Cerebellum (tissue), 4 donors: ENCODE measurements at places on chromosomes 12 and 14. TPM values are rescaled to one million over a fixed set of nuclear protein-coding genes. Genes with fewer than 3 reads are reported as not detected.
A peak's percentile ranks its signal among the peaks of the same experiment; 100 is the strongest.

Gene NRIP2
- 1.7 TPM for total RNA-seq

GRCh38 chr12:119122751-119123150 is 56.0 kb upstream of the HSPB8 start:
- no peak for DNase-seq

- DNase-seq = no peak
Measured at GRCh38 chr14:99896361-99896760, 103.1 kb downstream of the EML1 start.

- DNase-seq = no peak
Measured at GRCh38 chr14:77786148-77786547, 13.8 kb upstream of the ADCK1 start.

- no peak for DNase-seq
Measured at GRCh38 chr12:75960086-75960910, 71.3 kb downstream of the PHLDA1 start.

DNA sequence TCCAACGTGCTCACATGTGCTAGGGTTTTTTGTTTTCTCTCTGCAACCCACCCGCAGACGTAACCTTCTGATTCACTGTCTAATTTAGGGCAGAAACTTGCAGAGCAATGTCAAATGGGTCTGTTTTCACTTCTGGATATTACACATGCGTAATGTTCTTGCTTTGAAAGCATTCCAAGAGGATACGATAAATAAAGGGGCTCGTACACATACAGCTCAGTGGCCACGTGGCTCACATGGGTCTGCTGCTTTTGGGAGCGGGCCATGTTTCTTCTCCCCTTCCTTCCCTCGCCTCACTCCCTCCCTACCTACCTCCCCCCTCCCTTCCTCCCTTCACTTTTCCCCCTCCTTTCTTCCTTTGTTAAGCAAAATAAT is 23.4 kb downstream of the CACNA1C start:
- no peak for DNase-seq

Gene PHLDA1
- total RNA-seq = 20.3 TPM

GRCh38 chr12:17333287-17333686 is 727.3 kb upstream of the LMO3 start:
- DNase-seq = no peak

GRCh38 chr12:26621932-26622331 is 211.1 kb downstream of the ITPR2 start:
- no peak for DNase-seq

GRCh38 chr12:57655541-57656240 is 22.7 kb upstream of the B4GALNT1 start:
- DNase-seq = no peak

Gene TDRD9
- total RNA-seq = 2.4 TPM

DNA sequence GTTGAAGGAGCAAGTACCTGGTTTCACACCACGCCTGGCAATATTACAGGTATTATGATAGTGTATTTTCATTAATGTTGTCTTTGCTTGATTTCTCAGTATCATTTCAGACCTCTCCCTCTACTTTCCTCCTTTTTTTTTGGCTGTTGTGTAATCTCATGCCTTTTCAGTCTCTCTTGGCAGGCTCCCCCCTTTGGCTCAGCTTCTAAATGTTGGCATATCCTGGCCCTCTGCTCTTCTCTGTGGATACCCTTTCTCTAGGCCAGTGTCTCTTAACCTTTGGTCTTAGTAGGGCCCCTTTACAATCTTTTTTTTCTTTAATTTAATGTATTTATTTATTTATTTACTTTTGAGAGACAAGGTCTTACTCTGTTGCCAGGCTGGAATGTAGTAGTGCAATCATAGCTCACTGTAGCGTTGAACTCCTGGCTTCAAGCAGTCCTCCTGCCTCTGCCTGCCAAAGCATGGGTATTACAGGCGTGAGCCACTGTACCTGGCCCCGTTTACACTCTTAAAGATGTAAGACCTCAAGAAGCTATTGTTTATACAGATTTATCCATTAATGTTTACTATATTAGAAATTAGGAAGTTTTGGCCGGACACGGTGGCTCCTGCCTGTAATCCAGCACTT is 12.8 kb downstream of the MTHFD1 start:
- peak; percentile 19 for DNase-seq

DNA sequence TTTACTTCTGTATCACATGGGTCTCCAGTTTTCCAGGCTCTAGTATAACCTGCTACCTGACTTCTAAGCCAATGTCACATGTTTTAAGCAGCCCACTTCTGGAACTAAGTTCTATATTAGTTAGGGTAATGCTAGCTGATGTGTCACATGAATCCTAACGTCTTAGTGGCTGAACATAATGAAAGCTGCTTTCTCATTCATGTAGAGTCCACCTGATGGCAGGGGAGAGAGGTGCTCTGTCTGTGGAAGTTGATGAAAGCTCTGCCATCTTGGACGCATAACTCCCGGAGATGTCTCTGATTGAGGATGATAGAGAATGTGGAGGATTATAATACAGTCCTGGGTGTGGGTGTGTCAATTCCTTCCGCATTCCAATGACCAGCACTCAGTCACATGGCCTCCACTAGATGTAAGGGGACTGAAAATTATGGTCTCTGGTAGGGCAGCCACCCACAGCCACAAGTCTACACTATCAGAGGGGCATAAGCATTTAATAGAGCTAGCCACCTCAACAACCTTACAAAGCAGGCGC is 234.4 kb upstream of the CRY1 start:
- no peak for DNase-seq

GRCh38 chr12:77768558-77768957 is 62.1 kb upstream of the NAV3 start:
- no peak for DNase-seq

Gene UNC79
- 50.0 TPM for total RNA-seq

Gene FMNL3
- 22.7 TPM for total RNA-seq

Gene PCED1B
- total RNA-seq = 0.27 TPM

DNA sequence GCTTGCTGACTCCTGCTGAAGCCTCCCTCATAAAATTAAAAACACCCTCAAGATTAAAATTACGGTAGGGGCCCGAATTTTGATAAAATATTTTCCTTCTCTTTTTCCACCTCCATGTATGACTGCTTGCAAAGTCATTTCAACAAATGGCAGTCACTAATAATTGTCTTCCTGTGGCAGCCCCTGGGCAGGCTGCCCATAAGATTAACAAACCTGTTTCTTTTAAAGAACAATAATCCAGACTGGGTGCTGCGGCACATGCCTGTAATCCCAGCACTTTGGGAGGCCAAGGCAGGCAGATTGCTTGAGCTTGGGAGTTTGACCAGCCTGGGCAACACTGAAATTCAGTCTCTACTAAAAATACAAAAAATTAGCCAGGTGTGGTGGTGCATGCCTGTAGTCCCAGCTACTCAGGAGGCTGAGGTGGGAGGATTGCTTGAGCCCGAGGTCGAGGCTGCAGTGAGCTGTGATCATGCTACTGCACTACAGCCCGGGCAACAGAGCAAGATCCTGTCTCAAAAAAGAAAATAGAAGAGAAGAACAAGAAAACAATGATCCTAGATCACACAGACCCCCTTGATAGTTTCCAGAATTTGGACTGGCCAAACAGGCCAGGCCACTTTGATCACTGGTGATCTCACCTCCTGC is 8.7 kb downstream of the SAV1 start:
- no peak for DNase-seq

Gene IAPP
- not detected for total RNA-seq
